ENCODE measurements at places on chromosomes 2 and 18.

- no peak for DNase-seq
Observed at GRCh38 chr2:173831312-173832229, 133.6 kb downstream of the SP3 start.

DNA sequence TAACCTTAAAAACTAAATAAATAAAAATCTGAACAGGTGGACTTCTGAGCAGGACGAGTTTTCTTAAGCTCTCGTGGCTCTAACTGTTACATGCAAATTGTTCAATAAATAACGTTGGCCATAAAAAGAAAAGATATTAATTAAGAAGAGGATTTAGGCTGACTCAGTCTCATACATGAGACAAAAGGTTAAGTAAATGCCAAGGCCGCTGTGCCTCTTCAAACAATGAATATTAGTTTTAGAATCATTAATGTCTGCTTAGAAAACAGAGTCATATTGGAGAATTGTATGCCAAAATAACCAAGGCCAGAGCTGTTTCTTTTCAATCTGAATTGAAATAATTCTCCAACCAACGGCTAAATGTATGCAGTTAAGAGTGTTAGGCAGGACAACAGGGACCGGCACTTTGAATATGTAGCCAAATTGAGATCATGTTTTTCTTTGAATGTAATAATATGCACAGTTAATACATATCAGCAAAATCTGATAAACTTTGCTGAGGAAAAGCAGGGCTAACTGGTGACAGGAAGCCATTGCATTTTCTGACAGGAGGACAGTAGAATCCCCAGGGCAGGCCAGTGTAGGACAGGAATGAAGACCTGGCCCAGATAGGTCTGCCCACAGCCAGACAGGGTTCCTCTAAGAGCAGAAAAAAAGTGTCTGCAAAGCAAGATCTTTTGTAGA lies 1041.4 kb upstream of the FANCL start:
- DNase-seq = no peak

DNA sequence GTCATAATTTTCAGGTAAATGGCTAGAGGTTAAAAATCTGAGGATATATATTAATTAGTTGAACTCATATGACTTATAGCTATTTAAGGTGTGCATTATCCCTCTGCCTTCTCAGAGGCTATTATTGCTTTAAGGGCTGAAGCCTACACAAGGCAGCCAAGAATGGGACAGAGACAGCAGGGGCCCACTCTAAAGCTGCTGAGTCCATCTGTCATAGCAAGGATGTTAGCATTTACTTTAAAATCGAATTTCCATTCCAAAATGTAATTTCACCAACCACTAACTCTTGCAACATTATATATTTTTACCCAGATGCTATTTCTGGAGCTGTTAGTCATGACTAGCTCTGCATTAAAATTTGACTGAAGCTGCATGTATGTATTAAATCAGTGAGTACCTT lies 236.3 kb upstream of the FSIP2 start:
- no peak for DNase-seq

- peak; percentile 25 for DNase-seq
Observed at GRCh38 chr2:131105950-131106801, 1.0 kb downstream of the PLEKHB2 start.

- no peak for DNase-seq
Observed at GRCh38 chr2:54638103-54638502, 85.4 kb upstream of the EML6 start.

GRCh38 chr2:108701208-108701607 lies 18.1 kb upstream of the RANBP2 start:
- DNase-seq = no peak

DNA sequence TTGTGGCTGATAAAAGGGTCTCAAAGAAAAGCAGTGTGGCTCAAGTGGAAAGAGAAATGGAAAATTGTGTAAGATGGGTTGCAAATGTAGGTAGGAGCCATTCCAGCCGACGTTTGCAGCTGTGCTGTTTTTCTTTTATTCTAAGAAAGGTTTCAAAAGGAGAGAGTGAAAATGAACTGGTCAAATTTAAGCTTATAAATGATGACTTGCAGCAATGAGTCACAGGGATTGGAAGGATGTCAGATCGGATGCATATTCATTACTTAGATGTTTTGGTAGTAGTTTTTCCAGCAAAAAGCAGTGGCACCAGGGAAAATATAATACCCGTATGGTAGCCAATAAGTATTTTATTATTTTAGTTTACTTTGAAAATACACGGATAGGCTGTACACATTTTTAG lies 79.1 kb downstream of the LRRTM4 start:
- no peak for DNase-seq

- no peak for DNase-seq
Observed at GRCh38 chr2:7089898-7090510, 172.8 kb downstream of the RNF144A start.

- DNase-seq = no peak
Observed at GRCh38 chr2:68931799-68932198, 20.9 kb downstream of the GKN2 start.

DNA sequence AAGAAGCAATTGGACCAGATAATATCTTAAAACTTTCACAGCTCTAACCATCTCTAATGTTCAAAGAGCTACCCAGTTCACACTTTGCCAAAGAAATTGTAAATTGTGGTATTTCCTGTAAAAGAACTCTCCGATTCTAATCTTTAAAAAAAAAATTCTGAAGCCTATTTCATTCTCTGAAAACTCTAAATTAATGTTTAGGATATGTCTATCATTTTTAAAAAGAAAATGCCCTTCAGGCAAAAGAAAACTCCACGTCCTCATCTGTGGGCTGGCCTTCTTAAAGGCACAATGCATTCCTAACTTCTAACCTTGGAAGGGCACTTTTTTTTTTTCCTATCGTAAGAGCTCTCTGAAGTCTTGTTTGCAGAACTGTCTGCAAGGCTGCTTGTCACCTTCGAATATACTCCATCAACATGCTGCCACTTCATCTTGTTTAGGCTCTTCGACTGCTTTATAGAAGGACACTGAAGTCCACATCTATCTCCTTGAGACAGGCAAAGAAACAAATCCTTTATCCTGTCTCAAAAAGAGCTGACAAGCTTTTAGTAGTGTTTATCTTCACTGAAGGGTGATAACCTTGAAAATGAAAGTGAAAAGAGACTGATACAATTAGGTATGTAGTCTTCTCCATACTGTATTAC lies 124.3 kb upstream of the SLC39A10 start:
- DNase-seq = no peak

- no peak for DNase-seq
Observed at GRCh38 chr18:44884431-44884830, 203.7 kb downstream of the SETBP1 start.

GRCh38 chr18:55497825-55498403 lies 90.1 kb downstream of the TCF4 start:
- DNase-seq = no peak

DNA sequence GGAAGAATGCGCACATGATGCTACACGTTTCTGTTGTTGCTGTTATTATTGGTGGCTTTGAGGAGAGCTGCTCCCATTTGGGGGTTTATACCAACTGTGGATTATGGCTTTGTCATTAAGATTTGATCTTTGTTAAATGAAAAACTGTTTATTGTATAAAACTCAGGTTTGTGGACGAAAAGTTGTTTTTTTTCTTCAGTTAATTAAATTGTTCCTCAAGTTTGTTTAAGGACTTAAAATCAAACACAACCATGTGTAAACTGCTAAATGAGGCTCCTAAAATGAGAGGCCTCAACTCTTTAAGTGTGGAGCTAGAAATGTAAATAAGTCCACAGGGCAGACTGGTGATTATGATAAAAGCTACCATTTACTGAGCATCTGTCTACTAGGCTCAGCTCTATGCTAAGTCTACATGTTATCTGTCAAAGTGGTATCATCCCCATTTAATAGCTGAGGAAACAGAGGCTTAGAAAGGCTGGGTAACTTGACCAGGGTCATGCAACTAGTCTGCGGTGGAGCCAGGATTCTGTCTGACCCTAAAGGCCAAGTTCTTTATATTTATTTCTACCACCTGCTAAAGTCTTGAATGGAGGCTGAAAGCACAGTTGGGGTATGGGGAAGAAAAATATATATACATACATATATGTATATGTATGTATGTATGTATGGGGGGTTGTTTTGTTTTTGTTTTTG lies 4.1 kb downstream of the MYCN start:
- no peak for DNase-seq
